Stomach (tissue), 19 donors: ENCODE measurements at places on chromosomes 16 and 17. TPM values are rescaled to one million over a fixed set of nuclear protein-coding genes. Genes with fewer than 3 reads are reported as not detected.

- no peak for DNase-seq
Measured at GRCh38 chr16:104928-105327, 26.9 kb downstream of the MPG start.

DNA sequence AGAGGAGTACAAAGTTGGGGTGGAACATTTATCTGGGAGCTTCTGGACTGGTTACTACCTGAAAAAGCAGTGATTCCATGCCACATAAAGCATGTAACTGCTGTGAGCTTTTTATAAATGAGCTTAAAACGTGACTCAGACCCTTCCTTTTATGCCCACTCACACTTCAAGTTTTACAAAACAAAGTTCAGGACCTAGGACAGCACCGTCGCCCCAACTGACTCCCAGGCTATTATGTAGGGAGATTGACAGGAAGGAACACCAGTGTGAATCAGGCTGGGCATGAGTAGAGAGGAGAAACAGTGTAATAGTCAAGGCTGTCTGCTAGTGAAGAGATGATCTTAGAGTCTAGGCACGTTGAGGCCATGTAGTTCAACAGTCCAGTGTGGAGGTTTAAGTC lies 91.6 kb upstream of the DNAH9 start:
- DNase-seq: no peak

CHAD gene
- polyA plus RNA-seq: 4.9 TPM

DNA sequence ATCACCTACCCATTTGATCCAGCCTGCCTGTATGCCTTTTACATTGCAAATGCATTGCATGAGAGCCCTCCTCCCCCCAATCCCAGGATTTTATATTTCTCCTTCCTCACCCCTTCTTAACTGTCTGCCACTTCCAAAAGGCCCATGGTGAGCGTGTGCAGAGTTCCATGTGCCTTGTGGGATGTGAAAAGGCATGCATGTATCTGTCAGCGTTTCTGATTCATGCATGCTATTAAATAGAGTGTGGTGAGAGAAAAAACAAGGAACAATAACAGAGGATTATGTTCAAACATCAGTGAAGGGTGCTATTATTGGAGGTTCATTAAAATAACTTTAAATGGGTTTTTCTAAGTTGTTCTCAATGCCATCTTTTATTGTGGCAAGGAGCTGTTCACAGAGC lies 60.9 kb upstream of the CACNG3 start:
- no peak for DNase-seq

DNA sequence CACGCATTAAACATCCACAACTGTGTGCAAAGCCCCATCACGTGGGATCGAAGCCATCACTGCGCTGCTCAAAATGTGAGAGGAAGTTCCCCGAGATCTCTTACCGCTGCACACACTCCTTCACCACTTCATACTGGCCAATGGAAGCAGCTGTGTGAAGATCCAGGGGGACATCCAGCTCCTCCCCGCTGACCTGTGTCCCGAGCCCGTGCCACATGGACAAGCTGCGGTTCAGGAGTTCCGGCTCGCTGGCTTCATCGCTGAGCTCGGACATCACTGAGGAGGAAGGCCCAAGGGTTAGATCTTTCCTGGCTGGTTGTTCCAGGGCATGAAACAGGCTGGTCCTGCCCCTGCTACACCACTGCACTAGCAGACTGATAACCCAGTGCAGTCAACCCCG lies 4.2 kb downstream of the ANKS3 start:
- no peak for DNase-seq

GRCh38 chr16:89200850-89201411 lies 594 bp upstream of the SLC22A31 start:
- DNase-seq: no peak

GRCh38 chr17:39636927-39637736 lies at the start of gene STARD3:
Gene STARD3, plus strand, starts transcription at chr17:39637144. Its CDS starts 16,388 bp downstream, at chr17:39653532.
- DNase-seq: peak; percentile 98

- DNase-seq: no peak
Measured at GRCh38 chr16:30619638-30620037, 9.4 kb upstream of the ZNF689 start.

- DNase-seq: no peak
Measured at GRCh38 chr17:32141679-32142037, 644 bp upstream of the RHOT1 start.

TERF2IP gene
- 30.0 TPM for polyA plus RNA-seq

DNA sequence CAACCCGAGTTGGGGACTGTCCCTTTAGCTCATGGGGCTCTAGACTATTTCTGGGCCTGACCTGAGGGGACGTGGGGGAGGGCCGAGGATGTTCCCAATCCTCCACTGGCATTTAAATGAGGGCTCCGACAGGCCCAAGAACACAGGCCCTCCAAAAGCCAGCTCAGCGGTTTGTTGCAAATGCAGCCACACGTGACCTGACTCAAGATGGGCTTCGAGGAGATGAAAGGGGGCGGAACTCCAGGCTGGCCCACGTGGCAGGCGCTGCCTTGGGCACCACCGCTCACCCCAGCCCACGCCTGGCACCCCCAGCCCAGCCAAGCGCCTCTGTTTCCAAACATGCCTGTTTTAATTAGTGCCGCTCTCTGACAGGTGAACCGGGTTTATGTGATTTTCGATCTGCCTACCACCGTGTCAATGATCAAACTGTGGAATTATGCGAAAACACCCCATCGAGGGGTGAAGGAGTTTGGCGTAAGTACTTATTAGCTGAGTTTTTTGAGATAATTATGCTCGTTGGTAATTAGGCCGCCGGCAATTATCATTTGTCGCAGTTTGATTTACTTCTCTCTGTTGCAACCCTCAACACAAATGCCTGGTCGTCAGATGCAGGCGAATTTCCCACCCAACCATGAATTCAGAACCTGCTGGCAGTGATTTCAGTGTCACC lies 226.7 kb downstream of the KATNIP start:
- no peak for DNase-seq

- no peak for DNase-seq
Measured at GRCh38 chr17:46001390-46002310, 2.6 kb downstream of the STH start.

ZNF624 gene
- polyA plus RNA-seq: 0.44 TPM

DNA sequence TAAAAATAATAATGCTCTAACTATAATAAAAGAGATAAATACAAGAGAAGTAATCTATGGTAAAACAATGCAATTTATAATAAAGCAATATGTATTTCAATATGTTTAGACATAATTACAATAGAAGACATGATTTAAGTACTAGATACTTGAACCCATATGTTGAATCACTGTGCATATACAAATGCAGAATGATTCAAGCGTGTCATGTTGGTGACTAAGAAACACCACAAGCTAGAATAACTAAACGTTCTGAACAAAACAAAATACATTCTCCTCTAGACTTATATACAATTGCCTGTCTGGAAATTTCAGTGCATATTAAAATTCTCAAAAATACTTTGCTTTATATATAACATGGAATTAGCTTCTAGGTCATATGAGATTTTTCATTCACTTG lies 11.2 kb downstream of the TADA2A start:
- no peak for DNase-seq

MYH2 gene
- 1.4 TPM for polyA plus RNA-seq

SPATA20 gene
- polyA plus RNA-seq: 24.8 TPM

DNA sequence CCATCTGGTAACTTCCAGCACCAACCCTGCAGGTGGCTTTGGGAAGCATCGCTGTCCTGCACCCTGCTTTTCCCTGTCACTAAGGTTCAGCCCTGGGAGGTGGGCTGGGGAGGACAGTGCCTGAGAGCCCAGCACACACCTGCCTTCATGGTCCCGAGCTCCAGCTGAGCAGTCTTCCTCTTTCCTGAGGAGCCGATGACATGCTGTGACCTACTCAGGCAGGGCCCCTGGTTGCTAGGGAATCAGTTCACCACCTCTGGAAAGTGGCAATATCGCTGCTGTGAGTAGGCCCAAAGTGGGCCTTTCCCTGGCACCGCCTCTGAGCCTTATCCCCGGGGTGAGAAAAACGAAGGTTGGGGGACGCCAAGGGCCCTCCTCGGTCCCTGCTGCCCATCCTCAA lies 17.9 kb downstream of the ST3GAL2 start:
- DNase-seq: no peak

- DNase-seq: no peak
Measured at GRCh38 chr17:61335105-61335844, 64.4 kb upstream of the TBX2 start.

- no peak for DNase-seq
Measured at GRCh38 chr16:85541181-85541580, 71.9 kb upstream of the GSE1 start.

- DNase-seq: no peak
Measured at GRCh38 chr16:81220349-81220748, 18.1 kb upstream of the BCO1 start.

- peak; percentile 37 for DNase-seq
Measured at GRCh38 chr16:11715246-11715947, 27.3 kb downstream of the TXNDC11 start.

DHRS7C gene
- not detected for polyA plus RNA-seq

- no peak for DNase-seq
Measured at GRCh38 chr17:12568358-12569251, 97.1 kb upstream of the MYOCD start.

- DNase-seq: no peak
Measured at GRCh38 chr17:19896679-19897078, 28.9 kb upstream of the ULK2 start.

SLC22A31 gene
- polyA plus RNA-seq: 3.0 TPM

DNA sequence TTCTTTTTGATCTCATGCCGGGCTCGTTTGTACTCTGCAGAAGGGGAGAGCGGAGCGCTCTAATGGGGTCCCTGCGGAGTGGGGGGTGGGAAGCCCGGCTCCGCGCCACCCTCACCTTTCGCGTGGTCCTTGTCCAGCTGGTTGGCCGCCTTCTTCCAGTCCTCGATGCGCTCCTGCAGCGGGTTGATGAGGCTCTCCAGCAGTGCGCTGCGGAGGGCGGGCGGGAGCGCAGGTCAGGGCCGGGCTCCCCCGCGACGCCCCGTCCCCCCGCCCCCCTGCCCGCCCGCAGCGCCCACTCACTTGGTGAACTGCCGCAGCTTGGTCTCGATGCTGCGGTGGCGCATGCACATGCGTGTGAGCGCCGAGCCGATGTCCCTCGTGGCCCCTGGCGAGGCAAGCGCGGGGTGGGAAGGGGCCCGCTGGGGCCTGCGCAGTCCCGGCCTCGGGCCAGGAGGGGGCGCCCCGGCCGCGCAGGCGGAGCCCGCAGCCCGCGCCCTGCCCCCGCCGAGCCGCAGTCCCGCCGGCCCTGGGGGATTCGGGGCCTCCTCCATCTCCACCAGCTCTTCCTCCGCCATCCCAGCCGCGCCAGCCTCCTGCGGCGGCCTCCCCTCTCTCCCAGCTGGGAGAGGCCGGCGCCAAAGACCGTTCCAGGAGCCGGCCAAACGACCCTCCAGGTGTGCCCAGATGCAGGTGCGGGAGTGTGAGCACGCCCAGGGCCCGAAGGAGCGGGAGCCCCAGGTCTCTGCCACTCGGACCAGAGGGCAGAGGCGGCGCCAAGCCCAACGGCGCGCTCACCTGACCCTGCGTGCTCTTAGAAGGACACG lies 6.0 kb downstream of the MTSS2 start:
- no peak for DNase-seq

DNA sequence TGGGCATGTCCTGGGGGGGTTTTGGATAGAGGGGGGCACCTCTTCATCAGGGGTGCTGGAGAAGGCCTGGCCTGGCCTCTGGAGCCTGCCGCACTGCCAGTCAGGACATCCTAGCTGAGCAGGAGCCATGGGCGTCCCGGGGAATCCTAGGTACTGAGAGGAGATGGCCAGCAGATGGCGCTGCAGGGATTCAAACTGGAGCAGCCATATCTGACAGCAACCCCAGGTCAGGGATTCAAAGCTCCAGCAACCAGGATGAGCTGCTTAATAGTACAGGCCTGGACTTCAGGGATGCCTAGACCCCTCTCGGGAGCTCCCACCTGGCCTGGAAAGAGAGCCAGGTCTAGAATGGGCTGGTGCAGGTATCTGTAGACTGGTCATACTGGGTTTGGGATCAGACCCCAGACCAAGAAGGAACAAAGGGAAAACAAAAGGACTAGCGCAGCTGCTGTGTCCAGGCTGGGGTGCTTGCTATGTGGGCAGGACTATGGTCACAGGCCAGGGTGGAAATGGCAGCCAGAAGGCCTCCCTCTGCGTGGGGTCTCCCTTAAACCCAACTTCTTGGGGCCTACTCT lies 306.9 kb upstream of the RBFOX1 start:
- peak; percentile 83 for DNase-seq

DNA sequence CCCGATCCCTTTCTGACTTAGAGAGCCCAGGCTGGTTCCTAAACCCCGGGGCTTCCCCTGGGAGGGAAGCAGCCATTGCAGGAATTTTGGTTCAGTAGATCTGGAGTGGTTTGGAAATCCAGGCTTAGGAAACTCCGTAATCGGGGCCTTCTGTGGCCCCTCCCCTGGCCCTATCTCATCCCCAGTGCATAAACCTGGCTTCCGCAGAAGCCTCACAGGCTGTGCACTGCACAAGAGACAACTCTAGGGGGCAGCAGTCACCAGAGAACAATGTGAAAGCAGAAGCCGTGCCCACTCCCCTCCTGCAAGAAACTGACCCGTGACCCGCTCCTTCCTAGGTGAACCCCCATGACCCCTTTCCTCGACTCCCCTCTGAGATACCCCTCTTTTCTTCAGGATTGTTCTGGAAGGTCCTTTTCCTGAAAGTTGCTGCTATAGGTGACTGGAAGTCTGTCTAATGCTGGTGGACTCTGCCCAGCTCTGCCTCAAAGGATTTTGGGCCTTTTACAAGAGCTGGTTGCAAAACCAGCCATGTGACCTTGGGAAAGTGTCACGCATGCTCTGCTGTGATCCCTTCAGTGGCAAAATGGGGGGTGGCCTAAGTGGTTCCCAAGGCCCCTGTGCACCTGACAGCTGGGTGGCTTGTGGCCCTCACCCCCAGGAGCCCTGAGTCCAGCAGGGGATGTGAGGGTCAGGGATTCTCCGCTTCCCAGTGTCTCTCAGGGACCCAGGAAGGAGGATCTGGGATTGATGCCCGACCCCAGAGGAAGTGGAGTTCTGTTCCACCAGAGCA lies 14.4 kb downstream of the GUCY2D start:
- DNase-seq: peak; percentile 82

- no peak for DNase-seq
Measured at GRCh38 chr16:24482681-24483202, 56.6 kb upstream of the RBBP6 start.

GRCh38 chr16:67537636-67538591 lies 9.3 kb downstream of the RIPOR1 start:
- peak; percentile 58 for DNase-seq

- no peak for DNase-seq
Measured at GRCh38 chr17:67421869-67422273, 44.8 kb downstream of the PITPNC1 start.

GRCh38 chr17:18300725-18301480 lies 13.9 kb downstream of the TOP3A start:
- DNase-seq: peak; percentile 33

SMIM36 gene
- polyA plus RNA-seq: not detected

DNA sequence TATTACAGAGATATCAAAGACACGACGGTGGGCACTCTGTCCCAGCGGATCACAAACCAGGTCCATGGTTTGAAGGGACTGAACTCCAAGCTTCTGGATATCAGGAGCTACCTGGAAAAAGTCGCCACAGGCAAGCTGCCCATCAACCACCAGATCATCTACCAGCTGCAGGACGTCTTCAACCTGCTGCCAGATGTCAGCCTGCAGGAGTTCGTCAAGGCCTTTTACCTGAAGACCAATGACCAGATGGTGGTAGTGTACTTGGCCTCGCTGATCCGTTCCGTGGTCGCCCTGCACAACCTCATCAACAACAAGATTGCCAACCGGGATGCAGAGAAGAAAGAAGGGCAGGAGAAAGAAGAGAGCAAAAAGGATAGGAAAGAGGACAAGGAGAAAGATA lies 8.7 kb downstream of the PSMD7 start:
- no peak for DNase-seq

- DNase-seq: peak; percentile 91
Measured at GRCh38 chr16:566475-567372, at the start of gene NHLRC4. Gene NHLRC4, plus strand, starts transcription at chr16:567005. Its CDS starts 1,043 bp downstream, at chr16:568048.

GRCh38 chr17:53932386-53932785 lies 109.7 kb downstream of the KIF2B start:
- no peak for DNase-seq
